ENCODE measurements at places on chromosomes 4 and X.

- DNase-seq, result peak; percentile 65
Observed at GRCh38 chr4:98602270-98602669, 56.1 kb downstream of the TSPAN5 start.

GRCh38 chrX:138648568-138648967, 62.9 kb downstream of the FGF13 start:
- DNase-seq, result no peak

- DNase-seq, result no peak
Observed at GRCh38 chr4:113065629-113066028, 16.2 kb downstream of the ANK2 start.

GRCh38 chr4:85932500-85933290, 427.2 kb downstream of the MAPK10 start:
- DNase-seq, result no peak

- no peak for DNase-seq
Observed at GRCh38 chr4:168095776-168096406, 3.6 kb downstream of the ANXA10 start.

Measured in T-helper 1 cell (primary cell).